ENCODE measurements at places on chromosomes 7 and 10.

DNA sequence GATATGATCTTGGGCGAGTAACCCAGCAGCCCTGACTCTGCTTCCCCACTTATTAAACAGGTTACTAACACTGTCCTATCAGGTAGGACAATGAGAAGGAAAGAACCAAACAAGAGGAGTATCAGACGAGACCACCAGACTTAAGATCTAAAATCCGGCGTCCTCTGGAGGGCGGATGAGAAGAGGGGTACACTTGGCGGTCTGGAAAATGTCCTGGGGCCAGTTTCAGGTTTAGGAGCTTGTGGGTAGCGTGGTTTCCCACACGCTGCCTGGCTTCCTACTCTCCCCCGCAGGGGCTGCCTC is 635 bp downstream of the ZNF32 start:
- no peak for DNase-seq

DNA sequence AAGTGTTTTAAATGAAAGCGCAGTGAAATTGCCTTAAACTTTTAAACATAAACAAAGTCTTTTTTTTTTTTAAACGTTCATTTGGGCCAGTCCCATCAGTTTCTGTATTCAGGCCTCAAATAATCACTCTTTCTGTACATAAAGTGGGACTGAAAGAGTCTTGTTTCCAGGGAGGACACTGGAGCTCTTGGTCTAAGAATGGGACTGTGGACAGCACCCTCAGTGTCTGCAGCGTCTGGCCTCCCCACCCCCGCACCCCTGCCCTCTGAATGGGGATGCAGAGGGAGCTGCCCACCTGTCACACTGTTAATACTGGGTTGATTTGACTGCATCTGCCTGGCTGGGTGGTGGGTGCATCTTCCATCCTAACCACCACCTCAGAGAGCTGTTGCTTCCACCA is 5.2 kb downstream of the ZNF365 start:
- no peak for DNase-seq

DNA sequence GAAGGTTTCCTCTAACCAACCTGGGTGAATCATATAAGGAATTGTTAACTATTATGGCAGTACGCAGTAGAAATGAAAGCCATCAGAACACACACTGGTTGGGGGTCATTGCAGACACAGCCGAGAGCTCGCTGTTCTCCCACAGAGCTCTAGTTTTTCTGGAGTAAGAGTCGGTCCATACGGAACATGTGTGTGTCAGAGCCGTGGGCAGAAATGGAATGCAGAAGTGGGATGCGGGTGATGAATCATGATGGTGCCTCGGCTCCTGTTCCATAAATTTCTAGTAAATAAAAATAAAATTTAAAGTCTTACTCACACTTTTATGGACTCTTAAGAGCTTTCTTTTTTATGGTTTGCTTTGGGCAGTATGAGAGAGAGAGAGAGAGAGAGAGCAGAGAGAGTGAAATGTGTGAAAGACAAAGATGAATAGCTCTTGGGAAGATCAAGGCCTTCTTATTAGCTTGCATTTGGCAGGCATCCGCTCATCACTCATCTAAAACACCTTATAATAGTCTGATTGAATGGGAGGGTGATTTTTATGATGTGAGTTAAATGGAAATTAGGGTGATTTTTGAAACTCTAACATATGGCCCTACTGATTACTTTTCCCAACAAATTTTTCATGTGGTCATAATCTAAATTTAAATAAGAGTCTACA is 98.8 kb upstream of the PFKP start:
- DNase-seq = peak; percentile 85

DNA sequence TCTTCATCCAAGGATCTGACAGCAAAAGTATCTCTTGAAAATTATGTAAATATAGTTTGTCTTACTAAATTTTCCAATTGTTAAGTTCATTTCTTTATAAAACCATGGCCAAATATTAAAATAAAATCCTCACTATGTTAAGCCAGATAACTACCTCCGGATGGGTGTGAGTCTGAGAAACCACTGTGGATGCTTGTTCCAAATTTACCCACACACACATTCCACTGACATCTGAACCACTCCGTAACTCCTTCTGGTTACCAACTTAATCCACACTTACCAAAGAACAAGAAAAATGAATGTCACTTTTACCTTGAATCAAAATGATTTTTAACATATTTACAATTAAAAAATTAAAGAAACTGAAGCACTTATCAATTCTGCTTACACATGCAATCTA is 19.7 kb downstream of the CYTH3 start:
- peak; percentile 77 for DNase-seq

- DNase-seq = no peak
Measured at GRCh38 chr10:84659497-84660439, 331.4 kb downstream of the CCSER2 start.

DNA sequence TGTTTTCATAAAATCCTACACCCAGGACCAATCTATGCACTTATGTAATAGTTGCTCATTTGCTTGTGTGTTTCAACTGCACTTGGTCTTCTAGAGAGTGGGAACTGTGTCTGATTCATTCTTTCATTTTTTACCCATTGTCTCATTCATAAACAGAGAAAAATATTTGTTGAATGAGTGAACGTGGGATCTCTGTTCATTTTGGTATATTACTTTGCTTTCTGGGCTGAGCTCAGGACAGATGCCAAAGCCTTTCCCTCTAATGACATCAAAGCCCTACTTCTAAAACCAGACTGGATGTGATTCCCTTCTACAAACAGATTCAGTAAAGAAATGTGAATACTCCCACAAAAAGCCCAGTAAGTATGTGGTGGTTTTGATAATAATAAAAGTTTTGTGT is 145.2 kb downstream of the ST7 start:
- peak; percentile 98 for DNase-seq

GRCh38 chr10:110267276-110267675 is 37.4 kb downstream of the SMNDC1 start:
- DNase-seq = no peak

- DNase-seq = no peak
Measured at GRCh38 chr7:7044806-7045205, 137.5 kb upstream of the C1GALT1 start.

DNA sequence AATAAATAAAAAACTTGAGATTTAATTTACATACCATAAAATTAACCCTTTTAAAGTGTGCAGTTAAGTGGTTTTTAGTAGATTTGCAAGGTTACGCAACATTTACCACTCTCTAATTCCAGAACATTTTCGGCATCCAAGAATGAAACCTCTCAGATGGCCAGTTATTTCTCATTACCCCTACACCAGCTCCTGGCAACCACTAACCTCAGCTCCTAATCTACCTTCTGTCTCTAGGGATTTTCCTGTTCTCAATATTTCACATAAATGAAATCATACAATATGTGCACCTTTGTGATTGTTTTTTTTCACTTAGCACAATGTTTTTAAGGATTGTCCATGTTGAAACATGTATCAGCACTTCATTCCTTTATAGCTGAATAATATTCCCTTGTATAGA is 45.1 kb downstream of the INPP5F start:
- peak; percentile 44 for DNase-seq

DNA sequence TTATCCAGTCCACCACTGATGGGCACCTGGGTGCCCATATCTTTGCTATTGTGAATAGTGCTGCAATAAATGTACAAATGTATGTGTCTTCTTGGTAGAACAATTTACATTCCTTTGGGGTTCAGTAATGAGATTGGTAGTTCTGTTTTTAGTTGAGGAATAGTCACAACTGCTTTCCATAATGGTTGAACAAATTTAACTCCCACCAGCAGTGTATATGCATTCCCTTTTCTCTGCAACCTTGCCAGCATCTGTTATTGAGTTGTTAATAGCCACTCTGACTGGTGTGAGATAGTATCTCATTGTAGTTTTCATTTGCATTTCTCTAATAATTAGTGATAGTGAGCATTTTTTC is 27.8 kb downstream of the COA1 start:
- peak; percentile 54 for DNase-seq

GRCh38 chr10:59557052-59557451 is 152.6 kb downstream of the SLC16A9 start:
- DNase-seq = no peak

DNA sequence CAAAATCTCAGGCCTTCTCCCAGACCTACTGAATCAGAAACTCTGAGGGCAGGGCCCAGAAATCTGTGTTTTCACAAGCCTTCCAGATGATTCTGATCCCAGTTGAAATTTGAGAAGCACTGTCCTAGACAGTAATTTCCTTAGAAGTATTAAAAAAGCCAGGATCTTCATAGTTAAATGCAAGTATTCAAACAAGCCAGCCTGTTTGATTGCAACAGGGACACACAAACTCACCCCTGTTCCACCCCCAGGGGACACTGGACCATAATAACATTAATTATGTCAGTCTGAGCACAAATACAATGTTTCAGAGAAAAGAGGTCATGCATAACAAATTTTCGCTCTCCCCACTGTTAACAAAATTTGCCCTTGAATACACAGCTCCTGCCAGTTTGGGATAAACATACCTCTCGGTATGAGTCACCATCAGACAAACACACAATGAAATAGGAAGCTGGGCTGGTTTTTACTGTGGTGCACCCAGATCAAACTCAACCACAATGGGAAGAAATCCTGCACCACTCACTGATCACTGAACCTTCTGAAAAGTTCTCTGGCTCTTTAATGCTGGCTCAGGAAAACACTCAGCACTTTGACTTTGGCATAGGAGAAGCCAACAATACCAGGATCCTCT is 34.3 kb downstream of the ABLIM1 start:
- peak; percentile 90 for DNase-seq

Data from EH (cell line).